Memory B cell (primary cell): ENCODE measurements at places on chromosomes 13 and 19.
A peak's percentile ranks its signal among the peaks of the same experiment; 100 is the strongest.

DNA sequence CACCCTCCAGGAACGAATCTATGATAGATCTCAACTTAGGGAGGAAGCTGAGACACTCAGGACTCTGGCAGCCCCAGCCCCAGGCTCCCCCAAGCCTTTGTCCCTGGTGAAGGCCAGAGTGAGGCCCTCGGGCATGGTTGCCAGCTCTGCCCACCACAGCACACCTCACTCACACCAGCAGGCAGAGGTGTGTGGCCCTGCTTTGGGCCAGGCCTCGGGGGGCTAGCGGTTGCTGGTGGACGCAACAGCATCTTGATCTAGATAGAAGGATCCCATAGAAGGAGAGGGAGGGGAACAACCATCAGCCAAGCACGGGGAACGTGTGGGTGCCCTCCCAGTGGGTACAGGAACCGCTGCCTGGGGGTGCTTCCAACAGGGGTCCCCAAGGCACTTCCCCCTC is 36.7 kb downstream of the DNMT1 start:
- no peak for DNase-seq

DNA sequence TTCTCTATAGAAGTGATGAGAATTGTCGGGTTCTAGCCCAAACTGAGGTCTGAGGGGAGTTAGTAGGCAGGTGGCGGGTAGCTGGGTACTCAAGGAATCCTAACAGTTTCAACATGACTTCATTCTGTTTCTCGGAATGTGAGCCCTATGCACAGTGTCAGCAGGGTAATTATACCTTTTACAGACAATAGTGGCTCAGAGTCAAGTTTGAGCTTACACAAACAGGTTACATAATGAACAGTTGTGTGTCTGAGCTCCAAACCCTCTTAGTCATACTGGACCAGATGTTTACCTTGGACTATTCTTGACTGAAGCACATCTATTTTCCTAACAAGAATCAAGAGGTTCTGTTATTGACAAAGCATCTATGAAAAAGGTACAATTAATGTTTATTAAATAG is 1066.7 kb upstream of the PCDH20 start:
- DNase-seq, result no peak

GRCh38 chr19:38213911-38214625 is 10.0 kb downstream of the DPF1 start:
- peak; percentile 48 for DNase-seq

DNA sequence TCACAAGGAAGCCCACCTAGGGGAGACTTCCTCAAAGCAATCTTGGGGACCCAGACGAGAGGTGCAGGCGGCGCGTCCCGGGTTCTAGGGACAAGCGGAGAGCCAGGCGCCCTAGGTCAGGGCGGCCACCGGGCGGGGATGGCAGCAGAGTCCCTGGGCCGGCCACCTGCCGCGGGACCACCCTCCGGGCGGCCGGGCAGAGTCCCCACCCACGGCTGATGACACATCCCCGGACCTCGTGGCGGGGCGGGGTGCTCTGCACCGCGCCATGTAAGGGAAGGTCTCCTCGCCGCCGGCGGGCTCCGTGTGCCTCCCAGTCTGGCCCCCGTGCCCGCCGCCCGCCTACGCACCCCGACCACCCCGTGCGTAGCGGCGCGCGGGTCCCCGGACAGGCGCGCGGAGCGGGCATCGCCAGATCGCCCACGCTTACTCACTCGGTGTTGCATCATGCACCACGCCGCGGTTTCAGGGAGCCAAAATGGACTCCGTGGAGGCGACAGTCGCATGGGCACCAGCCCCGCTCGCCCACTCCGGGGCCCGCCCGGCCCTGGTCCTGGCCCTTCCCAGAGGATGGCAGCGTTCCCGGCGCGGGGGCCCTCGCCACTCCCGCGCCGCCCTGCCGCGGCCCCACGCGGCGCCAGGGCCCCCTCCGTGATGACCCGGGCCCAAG is 643 bp downstream of the SLC7A1 start:
- DNase-seq, result peak; percentile 62

- DNase-seq, result peak; percentile 21
Measured at GRCh38 chr19:55801416-55801815, 30.4 kb downstream of the NLRP11 start.

DNA sequence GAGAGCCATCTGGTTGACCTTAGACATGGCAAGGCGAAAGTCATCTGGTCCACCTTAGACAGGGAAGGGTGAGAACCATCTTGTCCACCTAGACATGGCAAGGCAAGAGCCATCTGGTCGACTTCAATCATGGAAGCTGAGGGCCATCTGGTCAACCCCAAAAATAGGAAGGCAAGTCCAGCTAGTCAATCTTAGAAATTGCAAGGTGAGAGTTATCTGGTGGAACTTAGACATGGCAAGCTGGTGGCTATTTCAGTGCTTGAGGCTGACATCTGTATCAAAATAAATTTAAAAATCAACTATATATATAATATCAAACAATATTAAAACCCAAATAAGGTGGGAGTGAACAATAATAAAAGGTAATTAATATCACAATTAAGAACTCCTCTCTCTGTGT is 83.9 kb downstream of the ZNF726 start:
- no peak for DNase-seq

- no peak for DNase-seq
Measured at GRCh38 chr19:42333975-42334696, 8.7 kb downstream of the MEGF8 start.

DNA sequence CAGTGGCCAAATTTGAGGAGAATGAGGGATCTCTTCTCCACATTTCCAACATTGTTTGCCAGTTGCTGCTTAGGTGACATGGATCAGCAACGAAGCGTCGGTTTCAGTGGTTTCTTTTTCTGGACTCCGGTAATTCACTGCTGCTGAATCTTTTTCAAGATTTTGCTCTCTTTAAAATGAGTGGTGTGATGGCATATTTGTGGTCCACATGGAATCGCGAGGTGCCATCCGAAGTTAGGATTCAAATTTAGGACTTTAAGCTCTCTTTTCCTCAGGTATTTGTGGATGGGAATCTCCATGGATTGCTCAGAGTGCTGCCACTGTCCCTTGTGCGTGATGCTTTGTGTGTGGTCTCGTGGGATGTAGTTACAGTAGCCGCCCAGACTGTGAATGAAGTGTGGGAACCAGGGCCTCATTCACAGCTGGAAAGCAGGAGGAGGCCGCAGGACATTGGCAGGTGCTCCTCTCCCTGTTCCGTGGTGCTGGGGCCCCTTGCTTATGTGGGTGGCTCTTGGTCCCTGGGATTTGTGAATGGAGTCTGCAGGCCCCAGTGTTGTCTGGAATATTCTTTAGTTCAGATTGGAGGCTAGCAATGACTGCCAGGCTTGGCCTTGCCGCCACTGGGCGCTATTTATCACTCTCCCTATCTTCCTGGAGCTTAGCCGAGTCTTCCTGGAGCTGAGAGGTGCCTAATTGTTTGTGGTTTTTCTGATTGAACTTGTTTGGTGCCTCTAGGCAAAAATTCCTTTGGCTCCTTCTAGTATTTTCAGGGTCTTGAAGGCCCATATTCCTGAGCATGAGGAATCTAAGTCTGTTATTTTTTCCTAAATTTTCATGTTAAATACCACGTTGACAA is 1.5 kb downstream of the ILF3 start:
- DNase-seq, result no peak

GRCh38 chr19:51289635-51290034 is 21.8 kb upstream of the IGLON5 start:
- DNase-seq, result no peak

GRCh38 chr19:43759515-43759914 is 4.8 kb upstream of the SMG9 start:
- no peak for DNase-seq

GRCh38 chr19:18869023-18869618 is 26.8 kb downstream of the CERS1 start:
- DNase-seq, result no peak

- no peak for DNase-seq
Measured at GRCh38 chr19:45657520-45658167, 10.4 kb upstream of the GIPR start.

DNA sequence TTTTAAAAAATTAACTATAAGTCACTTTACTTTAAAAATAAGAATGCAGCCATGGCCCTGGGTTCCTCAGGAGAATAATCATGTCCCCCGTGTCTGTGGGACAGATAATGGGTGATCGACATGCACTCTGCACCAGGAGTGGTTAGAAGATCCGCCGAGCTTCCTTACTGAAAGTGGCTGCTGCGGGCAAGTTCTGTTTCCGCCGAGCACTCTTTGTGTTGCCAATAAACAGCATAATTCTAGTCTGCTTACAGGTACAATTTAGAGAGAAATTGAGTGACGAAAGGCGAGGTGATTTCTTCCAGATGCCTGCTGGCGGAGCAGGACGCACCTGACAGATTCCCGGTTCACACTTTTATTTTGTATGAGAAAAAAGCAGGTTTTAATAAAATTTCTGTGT is 139.0 kb downstream of the SOX1 start:
- DNase-seq, result no peak

- DNase-seq, result no peak
Measured at GRCh38 chr19:16283210-16284061, 41.2 kb upstream of the KLF2 start.

DNA sequence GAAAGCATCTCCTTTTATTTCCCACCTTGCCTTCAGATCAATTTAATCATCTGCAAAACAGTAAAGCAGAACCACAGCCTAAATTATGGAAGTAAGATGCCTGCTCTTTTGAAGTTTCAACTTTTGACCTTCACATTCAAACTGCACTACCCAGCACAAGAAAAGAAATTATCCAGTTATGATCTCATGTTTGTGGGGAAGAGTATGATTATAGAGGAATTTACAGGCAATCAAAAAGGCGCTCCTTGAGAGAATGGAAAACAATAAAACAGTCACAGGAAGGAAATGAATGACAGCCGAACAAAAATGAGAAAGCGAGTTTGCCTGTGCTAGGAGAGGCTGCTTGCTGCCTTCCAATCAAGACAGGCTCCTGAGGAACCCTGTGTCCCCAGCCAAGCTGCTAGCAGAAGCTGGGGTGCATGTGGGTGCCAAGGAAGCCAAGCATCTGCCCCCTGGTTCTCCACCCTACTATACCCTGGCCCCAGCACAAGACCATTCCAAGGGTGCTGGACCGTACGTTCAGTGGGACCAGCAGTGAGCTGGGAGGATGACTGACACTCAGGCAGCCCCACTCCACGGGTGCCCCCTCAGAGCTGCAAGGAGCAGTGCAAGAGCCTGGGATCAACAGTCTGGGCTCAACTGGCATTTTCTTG is 47.8 kb downstream of the PEPD start:
- DNase-seq, result no peak

- DNase-seq, result no peak
Measured at GRCh38 chr13:92621985-92622384, 604.6 kb upstream of the GPC6 start.

DNA sequence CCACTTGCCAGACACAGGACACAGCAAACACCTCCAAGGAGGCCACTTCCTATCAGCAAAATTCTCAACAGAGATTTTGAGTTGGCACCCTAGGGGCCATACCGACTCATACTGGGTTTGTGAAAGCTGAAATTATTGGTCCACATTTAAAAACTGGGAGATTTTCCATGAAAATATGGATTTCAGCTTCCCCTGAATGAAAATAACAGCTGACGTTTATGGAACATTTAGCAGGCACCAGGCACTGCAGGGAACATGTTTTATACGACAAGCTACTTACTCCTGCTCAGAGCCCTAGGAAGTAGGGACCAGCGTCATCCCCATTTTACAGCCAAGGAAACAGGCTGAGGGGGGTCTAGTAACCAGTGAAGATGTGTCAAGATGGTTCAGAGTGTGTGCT is 169.3 kb downstream of the IER2 start:
- no peak for DNase-seq

DNA sequence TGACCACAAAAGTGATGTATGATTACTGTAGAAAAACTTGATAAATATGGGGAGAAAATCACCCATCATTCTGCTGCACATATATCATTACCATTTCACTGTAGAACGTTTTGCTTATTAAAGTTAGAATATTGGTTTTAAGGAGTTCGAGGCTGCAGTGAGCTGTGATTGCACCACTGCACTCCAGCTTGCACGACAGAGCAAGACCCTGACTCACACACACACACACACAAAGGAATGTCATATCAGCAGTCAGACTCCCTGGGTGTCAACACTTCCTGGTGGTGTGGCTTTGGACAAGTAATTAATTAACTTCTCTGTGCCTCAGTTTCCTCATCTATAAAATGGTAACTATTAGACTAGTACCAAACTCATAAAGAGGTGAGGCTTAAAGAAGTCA is 11.3 kb upstream of the PNMA8A start:
- no peak for DNase-seq

- DNase-seq, result no peak
Measured at GRCh38 chr19:41897181-41897580, 14.2 kb downstream of the ARHGEF1 start.

- no peak for DNase-seq
Measured at GRCh38 chr13:62544928-62545327, 1129.3 kb upstream of the PCDH20 start.

DNA sequence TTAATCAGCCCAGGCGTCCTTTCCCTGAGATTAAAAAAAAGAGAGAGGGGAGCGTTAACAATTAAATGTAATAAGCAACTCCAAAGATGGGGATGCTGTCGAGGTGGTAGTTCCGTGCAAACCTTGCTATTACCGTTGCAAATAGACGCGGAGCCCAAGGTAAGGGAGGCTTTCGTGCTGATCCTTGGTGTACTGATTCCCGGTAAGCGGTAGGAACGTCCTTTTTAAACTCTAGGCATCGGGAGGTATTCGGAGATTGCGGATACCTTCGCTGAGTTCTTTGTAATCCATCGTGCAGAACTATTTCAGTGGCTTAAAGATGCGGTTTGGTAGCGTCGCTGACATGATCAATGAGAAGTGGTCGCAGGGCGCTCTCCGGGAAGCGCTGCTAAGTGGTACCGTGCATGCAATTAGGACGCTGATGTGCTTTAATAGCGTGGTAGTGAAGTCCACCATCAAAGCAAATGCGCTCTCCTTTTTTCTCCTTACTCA is 3.1 kb downstream of the SLITRK5 start:
- no peak for DNase-seq

DNA sequence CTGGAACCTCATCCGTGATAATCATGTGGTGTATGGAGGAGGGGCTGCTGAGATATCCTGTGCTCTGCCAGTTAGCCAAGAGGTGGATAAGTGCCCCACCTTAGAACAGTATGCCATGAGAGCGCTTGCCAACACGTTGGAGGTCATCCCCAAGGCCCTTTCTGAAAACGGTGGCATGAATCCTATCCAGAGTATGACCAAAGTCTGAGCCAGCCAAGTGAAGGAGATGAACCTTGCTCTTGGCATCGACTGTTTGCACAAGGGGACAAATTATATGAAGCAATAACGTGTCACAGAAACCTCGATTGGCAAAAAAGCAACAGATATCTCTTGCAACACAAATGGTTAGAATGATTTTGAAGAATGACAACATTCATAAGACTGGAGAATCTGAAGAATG is 251.2 kb upstream of the OBI1 start:
- DNase-seq, result no peak

- DNase-seq, result no peak
Measured at GRCh38 chr19:4589579-4590410, 30.3 kb upstream of the SEMA6B start.

DNA sequence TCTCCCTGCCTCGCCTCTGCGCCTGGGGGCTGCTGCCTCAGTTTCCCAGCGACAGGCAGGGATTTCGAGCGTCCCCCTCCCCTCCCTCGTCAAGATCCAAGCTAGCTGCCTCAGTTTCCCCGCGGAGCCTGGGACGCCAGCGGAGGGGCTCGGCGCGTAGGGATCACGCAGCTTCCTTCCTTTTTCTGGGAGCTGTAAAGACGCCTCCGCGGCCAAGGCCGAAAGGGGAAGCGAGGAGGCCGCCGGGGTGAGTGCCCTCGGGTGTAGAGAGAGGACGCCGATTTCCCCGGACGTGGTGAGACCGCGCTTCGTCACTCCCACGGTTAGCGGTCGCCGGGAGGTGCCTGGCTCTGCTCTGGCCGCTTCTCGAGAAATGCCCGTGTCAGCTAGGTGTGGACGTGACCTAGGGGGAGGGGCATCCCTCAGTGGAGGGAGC is 722 bp upstream of the ICAM1 start:
- DNase-seq, result no peak
